Stimulated activated CD8-positive, alpha-beta memory T cell treated with anti-CD3 and anti-CD28 coated beads, Interleukin-15, amount 100 ng/mL, for 1 hour (primary cell): ENCODE measurements at places on chromosomes 5 and 9.
A peak's percentile ranks its signal among the peaks of the same experiment; 100 is the strongest.

DNA sequence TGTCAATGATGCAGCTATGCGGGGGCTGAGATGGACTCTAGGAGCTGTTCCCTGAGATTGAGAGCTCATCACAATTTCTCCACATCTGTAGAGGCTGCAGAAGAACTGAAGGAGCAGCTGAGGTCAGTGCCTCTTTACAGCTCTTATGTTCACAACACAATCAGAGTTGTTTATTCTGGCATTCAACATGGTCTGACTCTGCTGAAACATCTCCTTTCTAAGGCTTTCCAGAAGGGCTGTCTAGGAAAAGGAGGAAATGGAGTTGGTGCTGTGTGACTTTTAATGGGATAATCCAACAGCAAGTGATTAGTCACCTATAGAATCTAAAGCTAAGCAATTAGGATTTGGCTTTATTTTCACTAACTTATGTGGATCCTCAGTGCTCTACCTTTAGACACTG lies 6.0 kb downstream of the POU5F2 start:
- DNase-seq = no peak

GRCh38 chr5:14869233-14869632 lies 2.3 kb downstream of the ANKH start:
- DNase-seq = no peak

GRCh38 chr5:176542596-176543427 lies 5.6 kb upstream of the RNF44 start:
- DNase-seq = no peak

DNA sequence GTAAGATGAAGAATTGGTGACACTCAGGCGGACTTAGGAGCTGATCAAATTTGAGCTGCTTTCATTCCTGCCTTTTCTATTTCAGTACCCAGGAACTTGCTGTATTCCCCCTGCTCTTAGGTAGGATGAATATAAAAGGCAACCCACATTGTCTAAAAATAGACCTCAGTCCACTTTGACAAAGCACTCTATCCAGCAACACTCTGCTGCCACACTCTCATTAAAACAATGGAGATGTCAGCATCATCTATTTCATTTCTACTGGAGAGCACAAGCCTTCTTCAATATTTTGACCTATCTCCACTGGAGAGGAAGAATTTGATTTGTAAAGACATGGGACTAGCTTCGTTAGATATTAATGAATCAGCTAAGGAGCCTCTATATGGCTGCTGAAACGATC lies 468.4 kb downstream of the PTPRD start:
- no peak for DNase-seq

DNA sequence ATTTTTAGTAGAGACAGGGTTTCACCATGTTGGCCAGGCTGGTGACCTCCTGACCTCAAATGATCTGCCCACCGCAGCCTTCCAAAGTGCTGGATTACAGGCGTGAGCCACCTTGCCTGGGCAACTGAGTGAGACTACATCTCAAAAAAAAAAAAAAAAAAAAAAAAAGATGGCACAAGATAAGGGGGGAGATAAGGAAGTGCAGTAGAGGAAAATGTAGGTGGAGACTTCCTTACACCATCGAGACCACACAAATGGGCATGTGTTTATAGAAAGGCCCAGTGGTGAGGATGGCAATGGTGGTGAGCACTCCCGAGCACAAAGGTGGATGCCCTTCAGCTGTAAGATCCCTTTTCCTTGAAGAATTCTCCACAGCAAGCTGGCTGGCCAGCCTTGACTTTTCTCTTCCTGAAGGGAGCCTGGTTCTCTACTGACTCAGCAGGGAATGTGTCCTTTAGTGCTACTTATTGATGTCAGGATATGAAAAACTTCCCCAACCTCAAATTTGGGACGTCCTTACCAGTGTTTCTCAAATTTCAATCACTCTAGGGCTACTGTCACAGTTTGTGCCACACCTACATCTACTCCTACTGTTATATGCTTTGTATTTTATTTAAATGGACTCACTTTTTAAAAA lies 28.2 kb downstream of the ERGIC1 start:
- no peak for DNase-seq

DNA sequence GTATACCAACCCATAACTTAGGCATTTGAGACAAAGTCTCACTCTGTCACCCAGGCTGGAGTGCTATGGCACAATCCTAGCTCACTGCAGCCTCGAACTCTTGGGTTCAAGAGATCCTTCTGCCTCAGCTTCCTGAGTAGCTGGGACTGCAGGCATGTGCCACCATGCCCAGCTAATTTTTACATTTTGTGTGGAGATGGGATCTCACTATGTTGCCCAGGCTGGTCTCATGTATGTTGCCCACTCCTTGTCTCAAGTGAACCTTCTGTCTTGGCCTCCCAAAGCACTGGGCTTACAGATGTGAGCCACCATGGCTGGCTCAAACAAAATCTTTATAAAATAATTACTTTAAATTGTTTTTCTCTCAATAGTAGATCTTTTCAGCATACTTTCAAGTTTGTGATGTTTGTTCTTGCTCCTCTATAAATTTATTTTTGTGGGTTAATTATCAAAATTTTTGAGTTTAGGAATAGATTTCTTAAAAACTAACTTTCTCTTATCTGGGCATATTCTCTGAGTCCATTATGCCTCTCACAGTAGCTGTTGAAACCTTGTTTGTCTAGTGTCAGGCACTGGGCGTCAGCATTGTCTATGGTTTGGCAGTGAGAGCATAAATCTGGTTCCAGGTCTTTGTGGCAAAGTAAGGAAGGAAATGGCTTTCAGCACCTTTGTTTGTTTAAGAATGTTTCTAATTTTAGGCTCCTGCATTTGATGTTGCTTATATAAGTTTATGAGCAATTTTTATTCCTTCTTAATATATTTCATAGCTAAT lies 38.7 kb downstream of the NLN start:
- DNase-seq = peak; percentile 14

DNA sequence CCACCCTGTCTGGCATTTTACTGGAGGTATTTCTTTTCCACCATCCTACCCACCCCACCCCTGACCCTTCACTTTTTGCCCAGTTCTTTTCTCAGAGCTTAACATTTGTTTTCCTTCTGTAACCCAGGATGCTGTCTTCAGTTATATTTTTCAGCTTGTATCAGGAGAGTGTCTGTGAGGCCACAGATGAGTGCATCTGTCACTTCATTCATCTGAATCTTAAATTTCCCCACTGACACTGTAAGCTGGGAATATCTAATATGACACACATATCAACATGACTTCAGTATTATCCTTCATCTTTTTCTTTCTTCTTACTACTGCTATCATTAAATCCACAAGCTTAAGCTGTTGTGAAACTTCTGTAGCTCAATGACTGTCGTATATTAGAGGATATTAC lies 4.9 kb downstream of the MARCHF3 start:
- no peak for DNase-seq

DNA sequence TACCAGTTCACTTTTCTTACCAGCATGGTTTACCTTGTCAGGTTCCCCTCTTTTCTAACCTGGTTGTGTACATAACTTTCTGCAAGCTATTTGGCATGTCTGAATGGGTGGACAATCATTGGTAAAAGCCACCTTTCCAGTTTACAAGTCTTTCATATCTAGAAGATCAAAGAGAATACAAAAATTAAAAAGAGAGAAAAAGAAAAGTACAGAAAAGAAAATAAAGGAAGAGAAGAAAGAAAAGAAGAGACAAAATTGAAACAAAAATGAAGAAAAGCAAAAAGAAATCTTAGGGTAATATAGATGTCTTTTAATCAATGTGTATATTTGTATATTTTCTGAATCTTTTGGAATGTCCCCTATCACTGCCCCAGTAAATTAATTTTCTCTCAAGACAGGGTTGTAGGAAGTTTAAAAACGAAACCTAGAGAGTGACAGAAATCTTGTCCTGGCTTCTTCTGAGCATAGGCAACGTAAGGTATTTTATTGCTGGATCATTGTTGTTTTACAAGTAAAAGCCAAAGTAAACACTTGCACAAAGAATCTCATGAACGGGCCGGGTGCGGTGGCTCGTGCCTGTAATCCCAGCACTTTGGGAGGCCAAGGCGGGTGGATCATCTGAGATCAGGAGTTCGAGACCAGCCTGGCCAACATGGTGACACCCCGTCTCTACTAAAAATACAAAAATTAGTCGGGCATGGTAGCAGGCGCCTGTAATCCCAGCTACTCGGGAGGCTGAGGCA lies 98.7 kb upstream of the IFNE start:
- DNase-seq = no peak

DNA sequence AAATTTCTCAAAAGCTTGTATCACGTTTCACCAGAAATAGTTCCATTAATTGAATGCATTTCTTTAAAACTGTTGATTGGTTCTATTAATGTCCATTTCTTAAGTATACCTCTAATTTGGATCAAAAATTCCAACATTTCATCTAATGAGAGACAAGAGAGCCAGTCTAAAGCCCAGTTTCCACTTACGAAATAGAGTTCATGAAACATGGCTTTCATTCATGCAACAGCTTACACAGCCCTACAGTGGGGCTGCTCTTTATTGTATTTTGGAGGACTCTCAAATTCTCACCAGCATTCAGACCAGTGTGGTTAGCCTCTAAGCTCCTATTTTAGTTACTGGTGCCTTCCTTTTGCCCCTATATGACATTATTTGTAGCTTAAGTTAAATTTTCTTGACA lies 566.9 kb upstream of the RGMB start:
- DNase-seq = no peak

DNA sequence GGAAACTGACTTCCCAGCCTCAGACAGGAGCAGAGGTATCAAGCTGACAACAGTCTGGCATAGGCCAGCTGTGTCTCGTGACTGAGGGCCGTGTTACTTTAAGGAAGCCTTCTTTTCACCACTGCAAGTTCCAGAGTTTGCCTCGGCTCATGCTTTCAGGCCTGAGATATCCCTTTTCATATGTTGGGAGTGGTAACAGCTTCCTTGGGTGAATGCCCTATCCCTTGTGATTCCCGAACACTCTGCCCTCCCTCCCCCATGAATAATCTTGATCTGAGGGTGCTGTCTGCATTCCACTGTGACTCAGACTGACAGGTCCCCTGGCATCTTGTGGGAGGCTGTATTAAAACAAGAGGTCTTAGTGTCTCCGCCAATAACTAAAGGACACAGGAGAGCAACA lies 49.7 kb upstream of the ARL15 start:
- no peak for DNase-seq

DNA sequence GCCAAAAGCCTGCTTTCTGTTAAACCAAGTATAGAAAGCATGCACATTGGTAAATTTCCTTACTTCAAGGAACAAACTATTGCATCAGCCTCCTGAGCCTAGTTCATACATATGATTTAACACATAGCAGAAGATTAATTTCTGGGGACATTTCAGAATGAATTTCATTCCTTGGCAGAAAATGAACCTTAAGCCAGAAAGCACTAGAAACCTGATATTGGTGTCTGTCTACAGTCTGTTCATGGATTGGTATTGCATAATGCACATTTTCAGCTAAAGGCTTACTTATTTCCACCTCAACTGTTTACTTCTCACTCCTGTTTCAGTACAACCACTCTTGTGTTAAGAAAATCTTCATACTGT lies 1471.8 kb upstream of the NUDT12 start:
- no peak for DNase-seq
